NCI-H1694 (cell line): ENCODE measurements at places on chromosomes 12 and 14.
A peak's percentile ranks its signal among the peaks of the same experiment; 100 is the strongest.

GRCh38 chr12:124837958-124838803, 25.5 kb downstream of the SCARB1 start:
- peak; percentile 72 for DNase-seq

- DNase-seq, result peak; percentile 13
Observed at GRCh38 chr14:92532490-92533163, 19.0 kb downstream of the RIN3 start.

- DNase-seq, result peak; percentile 67
Observed at GRCh38 chr12:80059102-80059501, 40.2 kb upstream of the OTOGL start.

DNA sequence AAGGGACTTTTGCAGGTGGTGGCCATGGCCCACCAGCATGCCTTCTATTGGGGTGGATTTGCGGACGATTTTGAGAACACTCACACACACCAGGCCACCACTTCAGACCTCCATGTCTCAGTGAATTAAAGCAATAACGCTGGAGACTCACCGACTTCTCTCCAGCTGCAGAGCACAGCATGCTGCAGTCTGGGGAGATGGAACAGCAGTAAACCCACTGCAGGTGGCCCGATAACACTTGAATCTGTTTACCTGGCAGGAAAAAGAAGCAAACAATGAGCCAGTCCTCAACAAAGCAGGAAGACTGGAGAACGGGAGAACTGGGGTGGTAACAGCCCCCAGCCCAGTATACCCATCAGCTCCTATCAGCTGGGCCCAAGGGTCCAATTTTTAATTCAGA, 21.6 kb downstream of the RFC5 start:
- no peak for DNase-seq

DNA sequence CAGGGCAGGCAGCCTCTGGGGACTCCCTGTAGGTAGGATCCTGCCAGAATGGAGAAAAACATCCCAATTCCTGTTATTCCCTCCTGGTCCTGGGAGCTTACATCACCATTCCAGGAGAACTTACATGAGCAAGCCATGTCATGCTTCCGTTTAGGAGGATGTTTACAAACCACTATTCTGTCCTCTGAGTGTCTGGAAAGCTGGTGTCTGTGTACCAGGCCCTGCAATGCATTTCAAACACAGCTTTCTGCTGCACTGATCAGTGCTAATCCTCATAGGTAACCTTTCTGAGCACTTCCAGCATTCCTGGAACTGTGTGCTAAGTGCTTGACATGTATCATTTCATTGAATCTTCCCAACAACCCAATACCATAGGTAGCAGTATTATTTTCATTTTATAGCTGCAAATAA, 19.8 kb upstream of the MAP1LC3B2 start:
- DNase-seq, result peak; percentile 23

DNA sequence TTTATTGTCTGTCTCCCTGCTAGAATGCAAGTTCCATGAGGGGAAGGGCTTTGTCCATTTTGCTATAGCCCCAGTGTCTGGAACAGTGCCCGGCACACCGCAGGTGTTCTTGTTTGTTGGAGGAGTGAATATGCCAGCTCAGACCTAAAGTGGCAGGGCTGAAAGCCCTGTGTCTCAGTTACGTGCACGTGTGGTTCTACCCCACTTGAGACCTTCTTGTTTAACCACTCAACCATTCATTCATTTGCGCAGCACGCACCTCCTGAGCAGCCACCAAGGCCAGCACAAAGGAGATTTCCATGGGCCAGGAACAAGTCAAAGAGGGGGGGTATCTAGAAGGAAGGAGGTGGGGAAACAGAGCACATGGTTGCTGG, 338.0 kb upstream of the FKBP4 start:
- no peak for DNase-seq

DNA sequence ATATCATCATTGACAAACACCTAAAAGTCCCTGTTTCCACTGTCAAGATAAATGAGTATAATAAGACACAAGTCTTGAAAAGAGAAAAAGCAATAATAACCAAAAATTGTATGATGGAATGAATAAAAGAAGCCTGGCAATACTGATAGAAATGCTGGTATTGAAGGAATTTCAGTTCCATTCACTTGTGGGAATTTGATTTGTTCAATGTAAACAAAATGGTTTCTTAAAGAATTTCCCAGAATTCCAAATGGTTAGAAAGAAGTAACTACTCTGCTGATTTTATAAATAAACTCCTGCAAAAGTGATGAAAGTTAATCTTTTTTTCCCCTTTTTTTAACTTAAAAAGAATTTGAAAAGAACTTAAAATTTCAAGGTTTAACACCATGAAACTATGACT, 129.9 kb upstream of the PDZRN4 start:
- no peak for DNase-seq

DNA sequence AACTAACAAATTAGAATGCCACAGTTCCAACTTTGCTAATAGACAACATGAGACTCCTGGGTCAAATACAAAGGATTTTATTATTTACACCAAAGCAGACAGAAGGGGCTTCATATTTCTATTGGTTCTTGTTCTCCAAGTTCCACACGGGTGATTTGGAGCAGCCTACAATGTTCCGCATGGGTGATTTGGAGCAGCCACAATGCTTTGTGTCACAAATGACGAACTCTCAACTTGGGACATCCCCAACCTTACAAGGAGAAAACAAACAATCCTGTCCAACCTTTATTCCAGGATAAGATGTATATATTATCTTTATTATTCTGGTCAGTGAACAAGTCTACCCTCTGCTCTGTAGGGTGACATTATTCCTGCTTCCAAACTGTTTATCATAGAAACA, 694.3 kb upstream of the MGAT4C start:
- DNase-seq, result peak; percentile 10

DNA sequence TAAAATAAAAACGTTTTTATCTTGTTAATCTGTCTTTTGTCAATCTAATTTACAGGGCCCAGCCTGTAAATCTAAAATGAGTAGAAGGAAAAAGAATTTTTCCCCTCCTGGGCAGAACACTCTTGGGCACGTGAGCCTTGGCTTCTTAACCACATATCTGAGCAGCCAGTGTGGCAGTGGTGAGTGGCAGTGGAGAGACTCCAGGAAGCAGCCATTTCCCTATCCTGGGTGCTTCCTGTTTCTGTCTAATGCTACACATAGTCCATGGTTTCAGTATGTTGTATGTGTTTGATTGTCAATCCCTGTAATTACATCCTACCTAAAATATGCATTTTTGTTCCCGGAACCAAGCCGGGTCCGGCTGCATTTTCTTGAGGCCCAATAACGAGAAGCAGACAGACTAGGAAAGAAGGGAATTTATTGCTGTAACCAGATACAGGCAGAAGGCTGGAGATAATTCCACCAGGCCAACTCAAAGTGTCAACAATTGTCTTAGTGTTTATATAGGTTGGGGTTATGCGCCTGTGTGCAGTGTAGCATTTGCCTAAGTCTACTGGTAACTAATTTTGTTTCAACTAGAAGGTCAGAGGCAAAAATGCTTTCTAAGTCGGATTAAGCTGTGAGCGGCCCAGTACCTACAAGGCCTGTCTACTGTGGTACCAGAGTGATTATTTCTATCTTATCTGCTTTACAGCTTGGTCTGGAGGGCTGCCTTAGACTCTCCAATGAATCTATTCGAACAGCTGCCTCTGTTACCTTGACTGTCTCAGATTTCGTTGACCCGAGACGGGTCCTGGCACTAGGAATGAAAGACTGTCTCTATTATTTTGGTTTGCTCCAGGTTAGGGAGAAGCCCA, 82.4 kb upstream of the RESF1 start:
- DNase-seq, result no peak

GRCh38 chr12:10361084-10361483, 28.8 kb downstream of the KLRK1 start:
- DNase-seq, result no peak

- DNase-seq, result no peak
Observed at GRCh38 chr12:79547044-79547734, 143.6 kb downstream of the PAWR start.

DNA sequence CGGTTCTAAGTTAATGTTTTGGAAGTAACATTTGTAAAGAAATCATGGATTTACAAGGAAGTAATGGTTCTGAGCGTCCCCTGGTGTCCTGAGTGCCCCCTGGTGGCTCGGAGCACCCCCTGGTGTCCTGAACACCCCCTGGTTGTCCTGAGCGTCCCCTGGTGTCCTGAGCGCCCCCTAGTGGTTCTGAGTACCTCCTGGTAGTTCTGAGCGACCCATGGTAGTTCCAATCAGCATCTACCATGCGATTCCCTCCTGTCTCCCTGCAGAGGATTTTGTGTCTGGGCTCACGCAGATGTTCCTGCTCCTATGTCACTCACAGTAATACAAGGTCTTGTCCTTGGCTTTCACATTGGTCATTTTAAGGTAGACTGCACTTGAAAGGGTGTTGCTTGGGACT, 1352.9 kb downstream of the TMEM121 start:
- peak; percentile 71 for DNase-seq

- DNase-seq, result peak; percentile 44
Observed at GRCh38 chr14:63276492-63277342, 42.0 kb downstream of the GPHB5 start.
